ENCODE measurements at places on chromosomes 4 and X. TPM values are rescaled to one million over a fixed set of nuclear protein-coding genes. Genes with fewer than 3 reads are reported as not detected.

DNA sequence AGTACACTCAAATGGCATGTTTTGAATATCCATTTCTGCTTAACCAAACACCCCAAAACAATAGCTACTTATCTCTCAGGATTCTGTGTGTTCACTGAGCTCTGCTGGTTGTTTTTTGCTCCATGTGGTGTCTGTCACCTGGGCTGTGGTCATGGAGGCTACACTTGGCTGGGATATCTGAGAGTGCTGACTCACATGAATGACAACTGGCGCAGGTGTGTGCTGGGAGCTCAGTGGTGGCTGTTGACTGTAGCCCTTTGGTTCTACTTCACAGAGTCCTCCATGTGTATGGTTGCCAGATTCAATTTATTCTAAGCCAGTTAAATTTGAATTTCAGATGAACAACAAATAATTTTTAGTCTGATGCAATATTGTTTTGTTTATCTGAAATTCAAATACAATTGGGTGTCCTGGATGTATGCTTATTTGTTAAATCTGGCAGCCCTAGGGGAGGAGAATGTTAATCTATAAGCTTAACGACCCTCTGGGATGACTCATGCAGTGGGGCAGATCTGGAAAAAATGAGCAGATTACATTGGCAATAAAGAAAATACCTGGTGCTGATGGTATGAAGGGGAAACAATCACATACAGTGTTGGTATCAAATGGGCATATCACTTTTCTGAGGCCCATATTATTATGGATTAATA, 28.2 kb upstream of the TCEAL4 start:
- no peak for DNase-seq

GRCh38 chrX:2451501-2452316, 49.1 kb downstream of the DHRSX start:
- no peak for DNase-seq

DNA sequence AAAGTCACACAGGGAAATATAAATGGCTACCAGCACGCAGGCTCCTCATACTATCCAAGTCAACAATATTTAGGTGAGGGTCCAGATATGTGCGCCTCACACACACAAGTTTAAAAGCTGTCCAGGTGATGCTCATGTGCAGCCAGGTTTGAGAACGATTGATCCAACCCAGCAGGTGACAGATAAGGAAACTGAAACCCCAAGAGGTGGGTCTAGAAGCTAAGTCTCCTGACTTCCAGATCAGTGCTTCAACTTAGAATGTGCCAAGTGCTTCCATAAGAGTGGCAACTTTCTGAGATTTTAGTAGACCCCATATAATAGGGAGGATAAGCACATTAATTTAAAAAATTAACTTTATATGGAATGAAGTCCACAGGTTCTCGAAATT, 54.4 kb upstream of the NAP1L5 start:
- no peak for DNase-seq

- no peak for DNase-seq
Observed at GRCh38 chrX:146754268-146754667, 55.3 kb upstream of the CXorf51B start.

GRCh38 chrX:124502166-124502565, 155.8 kb downstream of the SH2D1A start:
- no peak for DNase-seq

GRCh38 chr4:3372264-3372932, 69.4 kb upstream of the HGFAC start:
- no peak for DNase-seq

- DNase-seq: no peak
Observed at GRCh38 chrX:136227948-136228838, 23.0 kb downstream of the MAP7D3 start.

PAGE1 gene
- 0.41 TPM for total RNA-seq

GSX2 gene
- not detected for total RNA-seq

UGT2B15 gene
- total RNA-seq: not detected

GRCh38 chrX:110050901-110051300, 48.0 kb downstream of the TMEM164 start:
- no peak for DNase-seq

DNA sequence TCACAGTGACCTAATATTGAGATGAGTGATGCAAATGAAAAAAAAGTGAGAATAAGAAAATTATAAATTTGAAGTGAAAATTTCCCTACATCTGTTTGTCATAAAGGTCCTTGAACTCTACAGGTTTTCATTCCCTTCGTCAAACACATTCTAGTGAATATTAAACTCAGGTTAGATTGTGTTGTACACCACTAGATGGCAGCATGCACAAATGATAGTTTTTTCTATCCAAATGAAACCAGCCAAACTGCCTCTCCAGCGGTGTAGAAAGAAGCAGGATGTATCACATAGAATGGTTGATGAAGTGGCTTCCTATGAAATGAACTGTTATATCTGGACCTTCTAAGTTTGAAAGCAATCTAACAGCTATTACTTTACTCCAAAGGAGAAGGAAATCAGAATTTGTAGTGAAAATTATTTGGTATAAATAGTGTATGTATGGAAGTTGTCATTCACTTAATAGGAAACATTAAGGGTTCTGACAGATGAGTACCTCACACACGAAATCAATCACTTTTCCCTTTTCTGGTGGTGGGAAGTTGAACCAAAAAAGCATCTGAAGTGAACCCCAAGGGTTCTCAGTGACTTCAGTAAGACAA, 382.7 kb downstream of the UNC5C start:
- peak; percentile 79 for DNase-seq

CSN1S1 gene
- total RNA-seq: not detected

DNA sequence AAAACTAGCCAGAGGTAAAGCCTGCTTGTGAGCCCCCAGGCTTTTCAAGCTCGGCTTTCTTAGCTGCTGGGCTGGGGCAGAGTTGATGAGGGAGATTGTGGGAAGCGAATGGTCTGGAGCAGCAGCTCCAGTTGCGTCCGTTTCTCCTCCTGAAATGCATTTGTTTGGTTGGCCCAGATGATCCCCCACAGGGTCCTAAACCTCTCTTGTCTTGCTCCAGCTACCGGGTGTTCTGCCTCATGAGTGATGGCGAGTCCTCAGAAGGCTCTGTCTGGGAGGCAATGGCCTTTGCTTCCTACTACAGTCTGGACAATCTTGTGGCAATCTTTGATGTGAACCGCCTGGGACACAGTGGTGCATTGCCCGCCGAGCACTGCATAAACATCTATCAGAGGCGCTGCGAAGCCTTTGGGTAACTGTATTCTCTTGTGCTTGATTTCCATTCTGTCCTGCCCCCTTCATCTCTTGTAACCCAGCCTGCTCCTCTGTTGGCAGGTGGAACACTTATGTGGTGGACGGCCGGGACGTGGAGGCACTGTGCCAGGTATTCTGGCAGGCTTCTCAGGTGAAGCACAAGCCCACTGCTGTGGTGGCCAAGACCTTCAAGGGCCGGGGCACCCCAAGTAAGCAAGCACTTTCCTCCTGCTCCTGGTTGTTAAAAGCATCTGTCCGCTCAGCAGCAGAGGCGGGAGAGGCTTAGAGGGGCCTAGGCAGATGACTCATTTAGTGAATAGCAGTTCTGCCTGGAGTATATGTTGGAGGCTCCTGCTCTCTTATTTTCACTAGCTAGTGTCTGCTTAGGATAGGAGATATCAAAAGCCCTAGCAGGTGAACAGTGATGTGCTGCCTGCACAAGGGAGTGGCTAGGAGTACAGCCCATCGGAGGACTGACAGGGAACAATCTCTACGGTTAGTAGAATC, 15.3 kb downstream of the TKTL1 start:
- no peak for DNase-seq

- peak; percentile 51 for DNase-seq
Observed at GRCh38 chr4:133969202-133969848, 232.3 kb downstream of the PABPC4L start.

- peak; percentile 61 for DNase-seq
Observed at GRCh38 chr4:40409835-40410234, 74.7 kb downstream of the CHRNA9 start.

- DNase-seq: no peak
Observed at GRCh38 chrX:23832721-23833120, 49.7 kb downstream of the SAT1 start.

DNA sequence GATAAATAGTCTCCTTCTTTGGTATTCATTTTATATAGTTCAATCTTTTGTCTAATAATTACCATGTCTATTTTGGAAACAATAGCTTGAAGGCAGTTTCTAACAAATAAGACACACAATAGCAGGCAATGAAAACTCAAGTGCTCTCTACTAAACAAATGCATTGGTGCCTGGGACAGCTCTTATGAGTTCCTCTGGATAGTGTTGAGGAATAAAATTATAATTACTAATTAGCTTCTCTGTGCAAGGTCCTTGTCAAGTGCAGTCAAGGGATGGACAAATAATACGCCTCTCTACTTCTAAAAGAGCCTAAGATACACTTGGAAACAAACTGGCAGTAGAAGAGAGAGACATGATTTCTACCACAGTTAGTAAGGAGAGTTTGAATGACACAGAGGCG, 229.0 kb upstream of the GLRA2 start:
- no peak for DNase-seq

TMEM150C gene
- 6.3 TPM for total RNA-seq

DNA sequence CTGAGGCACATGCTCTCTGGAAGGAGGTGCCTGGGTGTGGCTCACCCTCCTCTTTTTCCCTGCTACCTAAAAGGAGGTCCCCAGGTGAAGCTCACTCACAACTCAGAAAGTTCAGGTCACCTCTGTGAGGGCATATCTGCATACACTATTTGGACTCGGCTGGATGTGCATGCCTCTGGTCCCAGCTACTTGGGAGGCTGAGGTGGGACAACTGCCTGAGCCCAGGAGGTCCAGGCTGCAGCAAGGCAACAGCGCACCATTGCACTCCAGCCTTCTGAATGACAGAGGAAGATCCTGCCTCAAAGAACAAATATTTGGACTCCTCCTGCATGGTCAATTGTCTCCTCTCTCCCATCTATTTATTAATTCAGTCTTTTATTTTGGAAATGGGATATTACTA, 46.4 kb downstream of the CPLX1 start:
- DNase-seq: no peak

DNA sequence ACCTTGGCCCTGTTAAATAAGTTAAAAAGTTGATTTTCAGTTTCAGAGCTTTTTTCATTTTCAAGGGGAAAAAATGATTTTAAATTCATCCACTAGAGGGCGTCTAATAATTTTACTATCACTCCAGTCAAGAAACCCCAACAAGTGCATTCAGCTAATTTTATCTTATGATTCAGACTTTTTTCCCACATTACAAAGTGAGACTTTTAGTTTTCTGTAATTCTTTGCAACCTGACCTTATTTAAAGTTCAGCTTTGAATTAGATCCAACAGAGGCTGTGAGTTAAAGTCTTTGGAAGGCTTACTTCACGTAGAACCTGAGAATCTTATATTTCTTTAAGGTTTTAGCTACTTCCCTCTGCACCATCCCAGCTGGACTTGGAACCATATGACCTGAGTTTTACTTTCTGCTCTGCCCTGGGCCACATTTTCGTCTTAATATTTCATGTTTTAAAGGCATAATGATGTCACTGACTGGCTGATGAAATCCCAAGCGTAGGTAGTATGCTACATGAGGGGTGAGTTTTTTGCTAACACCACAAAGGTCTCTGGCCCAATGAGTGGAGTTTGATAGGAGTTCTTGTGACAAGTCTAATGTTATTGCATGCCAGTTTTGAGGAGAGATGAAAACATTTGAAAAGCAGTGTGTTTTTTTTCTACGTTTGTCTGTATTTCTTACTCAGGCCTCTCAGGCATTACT, 7.2 kb downstream of the GNRHR start:
- DNase-seq: no peak

HHIP gene
- 0.16 TPM for total RNA-seq

GRCh38 chr4:52861171-52861823, 820 bp upstream of the RASL11B start:
- no peak for DNase-seq

ZNF630 gene
- 4.4 TPM for total RNA-seq

MTTP gene
- 0.23 TPM for total RNA-seq

LDOC1 gene
- total RNA-seq: 5.2 TPM

DNA sequence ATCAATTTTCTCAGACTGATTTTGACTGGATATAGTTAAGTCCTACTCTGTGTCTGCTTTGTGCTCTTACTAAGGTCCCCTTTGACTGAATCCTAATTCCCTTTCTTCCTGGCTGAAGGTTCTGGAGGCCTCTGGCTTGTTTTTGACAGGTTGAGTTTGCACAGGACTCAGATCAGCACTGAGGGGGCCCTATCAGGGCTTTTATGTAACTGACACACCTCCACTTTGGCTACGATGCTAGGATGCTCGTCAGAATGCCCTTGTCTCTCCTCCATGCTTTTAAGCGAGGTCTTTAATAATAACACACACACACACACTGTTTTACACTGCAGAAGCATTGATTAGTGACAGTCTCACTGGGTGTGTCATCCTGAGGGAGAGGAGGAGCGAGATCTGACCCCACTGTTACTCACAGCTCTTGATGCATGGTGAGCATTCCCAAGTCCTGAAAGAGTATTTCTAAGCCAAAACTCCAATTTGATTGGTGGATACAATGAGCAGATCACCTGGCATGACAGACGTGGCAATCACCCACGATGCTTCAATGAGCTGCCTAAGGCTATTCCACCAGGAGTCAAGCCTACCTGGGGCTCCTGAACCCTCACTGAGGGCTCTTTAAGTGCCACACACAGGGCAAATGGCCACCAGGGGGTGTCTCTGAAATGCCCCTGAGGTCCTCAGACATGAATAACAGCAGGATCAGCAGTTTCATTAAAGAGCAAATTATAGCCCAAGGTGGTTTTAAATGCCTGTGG, 130.4 kb upstream of the CPEB2 start:
- DNase-seq: no peak

DNA sequence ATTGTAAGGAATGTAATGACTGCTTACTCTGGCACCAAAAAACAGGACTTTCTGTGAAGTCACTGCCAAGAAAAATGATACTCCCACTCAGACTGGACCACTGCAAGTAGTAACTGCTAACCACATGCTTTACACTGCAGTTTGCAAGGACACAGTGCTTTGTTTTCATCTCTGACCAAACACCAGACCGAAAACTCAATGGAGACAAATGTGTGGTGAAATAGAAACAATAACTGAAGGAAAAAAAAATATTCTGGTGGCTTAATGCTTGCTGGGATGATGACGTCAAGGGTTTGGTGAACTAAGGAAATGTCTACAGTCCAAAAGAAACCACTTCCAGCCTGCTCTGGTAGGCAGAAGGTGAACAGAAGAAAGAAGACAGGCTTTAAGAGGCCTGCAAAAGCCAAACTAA, 13.2 kb downstream of the GPC4 start:
- DNase-seq: peak; percentile 82

- no peak for DNase-seq
Observed at GRCh38 chr4:62209757-62210485, 1009.8 kb downstream of the ADGRL3 start.

DNA sequence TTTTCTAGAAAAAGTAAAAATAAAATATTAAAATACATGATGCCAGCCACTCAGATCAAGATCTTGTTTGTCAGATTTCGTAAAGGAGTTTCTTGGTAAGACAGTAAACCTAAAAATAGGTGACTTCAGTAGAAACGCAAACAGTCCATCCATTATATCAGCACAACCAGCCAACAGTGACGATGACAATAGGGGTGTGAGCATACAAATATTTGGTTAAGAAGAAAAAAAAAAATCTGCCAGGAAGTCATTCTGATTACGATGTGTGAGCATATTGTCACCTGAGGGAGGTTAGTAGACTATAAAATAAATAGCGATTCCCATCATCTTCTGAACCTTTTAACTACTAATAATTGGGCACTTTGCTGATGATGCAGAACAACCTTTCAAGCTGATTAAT, 37.6 kb downstream of the SLC7A11 start:
- DNase-seq: no peak

GRCh38 chr4:102543030-102543928, 42.1 kb downstream of the NFKB1 start:
- no peak for DNase-seq

GRCh38 chrX:65451663-65452062, 82.9 kb downstream of the LAS1L start:
- DNase-seq: no peak
